ENCODE measurements at places on chromosomes 5 and 9.
A peak's percentile ranks its signal among the peaks of the same experiment; 100 is the strongest.

DNA sequence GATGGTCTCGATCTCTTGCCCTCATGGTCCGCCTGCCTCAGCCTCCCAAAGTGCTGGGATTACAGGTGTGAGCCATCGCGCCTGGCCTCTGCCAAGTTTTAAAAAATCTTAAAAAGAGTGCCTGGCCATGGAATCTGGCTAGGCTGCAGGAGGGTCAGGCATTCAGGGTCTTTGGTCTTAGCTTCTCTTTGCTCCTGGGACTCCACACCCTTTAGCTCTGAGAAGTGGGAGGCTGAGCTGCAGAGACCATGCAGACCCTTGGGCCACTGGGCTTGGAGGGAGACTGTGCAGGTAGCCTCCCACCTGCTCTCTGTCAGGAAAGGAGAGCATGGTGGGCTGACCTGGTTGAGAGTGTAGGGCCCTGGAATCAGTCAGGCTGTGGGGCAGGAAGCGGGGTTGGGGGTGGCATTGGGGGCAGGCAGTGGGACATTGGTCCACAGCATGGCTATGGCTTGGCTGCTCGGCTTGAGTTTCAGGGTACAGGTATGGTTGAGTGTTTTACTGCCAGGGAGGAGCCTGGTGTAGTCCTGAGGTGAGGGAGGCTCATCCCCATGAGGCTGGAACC lies 20.8 kb downstream of the PHF2 start:
- no peak for DNase-seq

- DNase-seq, result no peak
Measured at GRCh38 chr5:54363669-54364068, 53.3 kb upstream of the ARL15 start.

- DNase-seq, result no peak
Measured at GRCh38 chr5:10611290-10611689, 47.4 kb downstream of the ANKRD33B start.

DNA sequence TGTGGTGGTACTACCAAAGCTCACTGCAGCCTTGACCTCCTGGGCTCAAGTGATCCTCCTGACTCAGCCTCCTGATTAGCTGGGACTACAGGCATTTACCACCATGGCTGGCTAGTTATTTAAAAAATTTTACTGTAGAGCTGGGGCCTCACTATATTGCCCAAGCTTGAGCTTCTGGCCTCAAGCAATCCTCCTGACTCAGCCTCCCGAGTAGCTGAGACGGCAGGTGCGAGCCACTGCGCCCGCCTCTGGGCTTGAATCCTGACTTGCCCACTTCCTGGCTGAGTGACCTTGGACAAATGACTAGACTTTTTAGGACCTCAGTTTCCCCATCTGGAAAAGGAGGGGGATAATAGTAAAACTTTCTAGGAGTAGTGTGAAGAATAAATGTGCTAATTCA lies 32.1 kb downstream of the NCS1 start:
- no peak for DNase-seq

- no peak for DNase-seq
Measured at GRCh38 chr9:2780846-2781245, 63.0 kb downstream of the PUM3 start.

- no peak for DNase-seq
Measured at GRCh38 chr9:130328349-130328801, 62.8 kb downstream of the HMCN2 start.

DNA sequence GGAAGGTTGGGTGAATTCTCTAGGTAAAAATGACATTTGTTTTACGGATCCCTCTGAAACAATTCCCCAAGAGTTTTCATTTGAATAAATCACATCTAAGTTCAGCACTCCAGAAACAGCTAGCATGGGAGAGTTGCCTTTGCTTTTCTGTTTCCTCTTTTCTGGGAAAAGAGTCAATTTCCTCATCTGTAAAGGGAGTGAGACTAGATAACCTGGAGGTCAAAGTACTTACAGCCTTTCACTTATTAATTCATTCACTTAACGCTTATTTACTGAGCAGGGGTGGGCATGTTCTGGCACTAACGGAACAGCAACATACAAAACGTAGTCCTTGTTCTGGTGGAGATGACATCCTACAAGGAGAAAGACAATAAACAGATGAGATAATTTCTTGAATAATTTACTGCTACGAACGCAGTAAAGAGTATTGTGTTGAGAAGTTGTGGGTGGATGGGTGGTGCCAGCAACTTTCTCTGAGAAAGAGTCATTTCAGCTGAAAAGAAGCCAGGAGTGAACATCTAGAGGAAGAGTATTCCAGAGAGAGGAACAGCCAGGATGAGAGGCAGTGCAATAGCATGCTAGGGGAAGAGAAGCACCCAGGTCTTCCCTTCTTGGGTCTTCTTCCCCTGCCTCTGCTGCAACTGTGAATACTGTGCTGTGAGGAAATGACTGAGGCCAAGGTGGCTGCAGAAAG lies 335.6 kb downstream of the ZSWIM6 start:
- DNase-seq, result no peak

DNA sequence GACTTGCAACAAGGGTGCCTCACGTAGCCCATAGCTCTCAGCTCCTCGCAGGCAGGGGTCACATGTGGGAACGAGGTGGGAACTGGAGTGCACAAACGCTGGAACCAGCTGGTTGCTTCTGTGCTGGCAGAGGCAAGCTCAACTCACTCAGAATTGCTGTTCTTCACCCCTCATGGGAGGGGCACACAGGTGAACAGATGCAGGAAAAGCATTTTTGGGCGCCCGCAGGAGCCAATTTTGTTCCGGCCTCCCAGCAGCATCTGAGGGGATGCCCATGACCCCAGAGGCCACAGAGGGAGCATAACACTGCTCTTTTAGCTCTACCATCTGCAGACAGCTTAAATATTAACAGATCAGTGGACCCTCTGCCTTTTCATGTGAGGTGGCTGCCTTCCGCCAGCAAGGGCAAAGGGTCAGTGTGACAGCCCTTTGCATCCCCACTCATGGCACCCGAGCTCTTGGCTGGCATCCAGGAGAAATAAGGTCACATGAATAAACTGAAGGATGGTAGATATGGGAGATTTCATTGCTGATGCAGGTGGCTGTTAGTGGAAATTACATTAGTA lies 196.2 kb downstream of the SLCO4C1 start:
- no peak for DNase-seq

DNA sequence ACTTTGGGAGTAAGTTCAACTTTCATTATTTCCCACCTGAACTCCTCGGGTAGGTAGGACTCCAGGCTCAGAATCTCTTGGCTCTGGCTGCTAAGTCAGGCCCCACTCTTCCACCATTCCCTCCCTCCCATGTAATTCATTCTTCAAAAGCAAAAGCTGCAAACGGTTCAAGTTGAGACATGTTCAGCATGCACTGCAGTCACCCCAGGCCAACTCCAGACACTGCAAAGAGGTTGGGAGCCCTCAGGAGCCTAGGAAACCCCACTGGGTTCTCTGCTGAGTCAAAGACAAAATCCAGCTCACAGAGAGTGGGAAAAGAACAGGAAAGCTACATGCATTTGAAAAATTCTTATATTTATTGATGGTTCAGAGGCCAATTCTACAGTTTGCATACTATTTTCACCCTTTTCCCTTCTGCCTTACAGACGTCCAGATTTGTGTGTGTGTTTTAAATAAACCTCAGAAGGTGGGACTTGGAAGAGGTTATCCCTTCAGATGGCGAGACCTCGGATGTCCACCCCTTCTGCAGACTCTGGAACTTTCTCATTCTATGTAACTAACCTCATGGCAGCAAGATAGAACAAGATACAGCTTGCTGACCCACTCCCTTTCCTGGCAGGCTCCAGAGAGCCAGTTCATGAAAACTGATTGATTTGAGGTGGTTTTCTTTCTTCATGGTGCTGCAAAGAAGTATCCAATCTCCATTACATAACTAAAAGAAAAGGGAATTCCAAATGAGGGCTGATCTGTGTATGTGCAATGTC lies 65.7 kb upstream of the EQTN start:
- DNase-seq, result no peak

DNA sequence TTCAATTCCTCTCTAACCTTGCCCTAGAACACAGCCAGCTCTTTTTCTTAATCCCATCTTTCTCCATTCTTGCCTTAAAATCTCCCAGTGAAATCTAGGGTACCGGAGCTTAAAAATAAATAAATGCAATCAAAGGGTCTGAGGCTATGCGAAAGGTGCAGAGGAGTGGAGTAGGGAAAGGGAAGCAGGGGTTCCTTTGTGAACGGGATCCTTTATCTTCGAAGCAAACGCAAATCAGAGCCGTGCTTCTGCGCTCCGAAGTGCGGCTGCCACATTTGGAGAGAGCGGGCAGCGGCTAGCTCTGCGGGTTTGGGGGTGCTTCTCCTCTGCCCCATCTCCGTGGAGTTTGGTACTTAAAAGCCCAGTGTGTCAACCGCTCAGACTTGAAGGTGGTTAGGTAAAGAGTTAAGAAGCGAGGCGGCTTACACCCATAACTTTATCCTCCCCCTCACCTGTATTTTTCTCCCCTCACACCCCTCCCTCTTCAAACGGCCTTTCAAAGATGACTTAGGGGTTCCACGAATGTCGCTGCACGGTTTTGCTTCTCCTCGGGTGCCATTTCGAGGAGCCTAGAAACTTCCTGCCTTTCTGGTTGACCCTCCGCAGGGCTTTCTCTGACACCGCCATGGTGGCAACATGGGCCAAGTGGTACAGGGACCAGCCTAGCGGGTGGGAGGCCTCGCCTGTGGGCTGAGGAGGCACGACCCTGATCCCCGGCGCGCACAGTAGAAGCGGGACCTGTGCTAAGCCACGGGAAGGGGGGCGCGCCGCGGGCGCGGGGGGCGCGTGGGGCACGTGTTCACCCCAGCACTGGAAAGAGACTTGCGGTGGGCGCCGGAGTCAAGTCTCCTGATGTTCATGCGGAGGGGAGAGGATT lies 31.7 kb upstream of the NFIB start:
- no peak for DNase-seq

- DNase-seq, result no peak
Measured at GRCh38 chr5:82218374-82219156, 59.6 kb downstream of the RPS23 start.

- DNase-seq, result no peak
Measured at GRCh38 chr5:71651579-71651978, 64.4 kb downstream of the MCCC2 start.

- DNase-seq, result no peak
Measured at GRCh38 chr5:178786859-178787499, 56.5 kb upstream of the ZNF354A start.

DNA sequence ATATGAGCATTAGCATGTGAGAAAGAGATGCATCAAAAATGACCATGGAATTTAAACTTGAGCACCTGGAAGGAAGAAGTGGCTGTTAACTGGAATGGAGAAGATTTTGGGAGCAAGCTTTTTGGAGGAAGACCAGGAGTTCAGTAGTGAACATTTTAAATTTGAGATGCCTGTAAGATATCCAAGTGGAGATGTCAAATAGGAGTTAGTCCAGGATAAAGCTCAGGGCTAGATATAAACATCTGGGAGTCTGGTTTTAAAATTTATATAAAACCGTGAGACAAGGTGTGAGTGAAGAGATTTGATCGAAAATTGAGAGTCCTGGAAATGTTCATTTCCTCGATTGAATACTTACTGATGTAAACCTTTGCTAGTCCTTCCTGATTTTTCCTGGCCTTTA lies 217.5 kb downstream of the ZSWIM6 start:
- no peak for DNase-seq

DNA sequence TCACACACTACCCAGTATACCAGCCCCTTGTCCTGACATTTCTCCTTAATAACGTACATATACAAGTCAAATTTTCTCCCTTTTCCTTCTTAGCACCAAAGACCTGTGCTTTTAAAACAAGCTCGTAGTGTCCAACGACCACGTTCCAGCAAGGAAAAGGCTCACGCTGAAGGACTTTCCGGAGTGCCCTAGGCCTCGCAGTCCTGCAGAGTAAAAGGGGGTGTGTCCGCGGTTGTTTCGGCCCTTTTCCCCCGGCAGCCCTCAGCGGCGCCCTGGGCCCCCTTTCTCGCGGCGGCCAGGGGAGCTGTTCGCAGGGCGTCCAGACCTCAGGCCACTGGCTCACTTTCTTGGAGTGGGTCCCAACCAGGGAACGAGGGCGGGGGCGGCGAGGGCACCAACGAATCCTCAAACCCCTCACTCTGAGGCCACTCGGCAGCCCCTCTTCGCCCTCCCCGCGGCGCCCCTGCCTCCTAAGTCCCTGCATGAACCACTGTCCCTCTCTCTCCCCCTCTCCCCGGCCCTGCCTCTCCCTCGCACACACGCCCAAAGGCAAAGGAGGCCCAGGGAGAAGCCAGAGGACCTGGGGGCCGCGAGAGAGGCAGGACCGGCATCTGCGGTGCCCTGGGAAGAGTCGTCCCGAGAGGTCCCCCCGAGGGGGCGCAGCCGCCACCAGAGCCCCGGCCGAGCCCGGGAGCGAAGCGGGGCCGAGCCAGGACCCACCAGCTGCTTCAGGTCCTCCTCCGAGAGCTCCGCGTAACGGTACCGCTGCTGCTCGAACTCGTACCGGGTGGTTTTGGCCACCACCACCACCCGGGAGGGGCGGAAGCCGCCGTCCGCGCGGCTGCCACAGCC lies 720 bp downstream of the NADK2 start:
- DNase-seq, result peak; percentile 57

- DNase-seq, result no peak
Measured at GRCh38 chr9:82681809-82682208, 381.1 kb downstream of the RASEF start.

DNA sequence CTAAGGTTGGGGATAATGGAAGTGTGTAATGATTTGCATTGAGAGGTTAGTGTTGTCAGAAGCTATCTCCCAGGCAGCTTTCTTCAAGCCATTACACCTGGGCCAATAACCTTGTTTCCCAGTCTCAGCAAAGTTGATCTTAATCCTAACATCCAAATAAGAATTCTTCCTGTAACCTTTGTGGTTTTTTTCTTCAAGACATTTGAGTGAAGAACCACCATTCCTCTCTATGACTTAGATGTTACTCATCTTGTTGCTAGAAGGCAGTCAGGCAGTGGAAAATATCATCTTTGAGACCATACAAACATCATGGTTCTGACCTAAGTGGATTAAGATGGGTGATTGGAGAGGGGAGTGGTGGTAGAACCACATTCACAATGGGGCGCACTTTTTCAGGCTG lies 103.5 kb downstream of the NDUFAF2 start:
- DNase-seq, result no peak

DNA sequence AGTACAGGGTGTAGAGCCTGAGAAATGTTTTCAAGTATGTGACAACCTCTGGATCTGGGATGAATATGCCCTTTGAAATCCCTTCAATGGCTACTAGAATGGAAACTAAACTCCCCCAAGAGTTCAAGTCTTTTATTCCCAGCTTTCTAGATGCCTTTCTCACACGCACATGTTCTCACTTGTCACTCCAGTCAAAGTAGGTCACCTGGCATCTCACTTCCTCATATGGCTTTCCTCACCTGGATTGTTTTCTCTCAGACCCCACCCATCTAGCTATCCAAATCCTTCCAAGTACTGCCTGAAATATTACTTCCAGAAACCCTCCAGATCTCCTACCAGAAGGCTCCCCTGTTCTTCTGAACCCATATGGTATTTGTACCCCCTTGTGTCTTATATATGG lies 615.4 kb upstream of the KLF4 start:
- no peak for DNase-seq

- no peak for DNase-seq
Measured at GRCh38 chr5:89498699-89499098, 615.7 kb upstream of the MEF2C start.

- no peak for DNase-seq
Measured at GRCh38 chr9:122941582-122942234, 888 bp downstream of the RABGAP1 start.

GRCh38 chr9:6007770-6008168 lies 7.7 kb downstream of the RANBP6 start:
- peak; percentile 79 for DNase-seq

- DNase-seq, result no peak
Measured at GRCh38 chr5:60026161-60026560, 132.6 kb upstream of the PDE4D start.

- no peak for DNase-seq
Measured at GRCh38 chr9:6552498-6553121, 92.9 kb downstream of the GLDC start.

- DNase-seq, result no peak
Measured at GRCh38 chr5:10034001-10034400, 215.7 kb downstream of the ATPSCKMT start.

Data from GM13977 (cell line).